ENCODE measurements at places on chromosomes 2 and 18. TPM values are rescaled to one million over a fixed set of nuclear protein-coding genes. Genes with fewer than 3 reads are reported as not detected.

Gene CD8A
- total RNA-seq, result not detected

Gene HMSD
- not detected for total RNA-seq

Gene MOGAT1
- not detected for total RNA-seq

DNA sequence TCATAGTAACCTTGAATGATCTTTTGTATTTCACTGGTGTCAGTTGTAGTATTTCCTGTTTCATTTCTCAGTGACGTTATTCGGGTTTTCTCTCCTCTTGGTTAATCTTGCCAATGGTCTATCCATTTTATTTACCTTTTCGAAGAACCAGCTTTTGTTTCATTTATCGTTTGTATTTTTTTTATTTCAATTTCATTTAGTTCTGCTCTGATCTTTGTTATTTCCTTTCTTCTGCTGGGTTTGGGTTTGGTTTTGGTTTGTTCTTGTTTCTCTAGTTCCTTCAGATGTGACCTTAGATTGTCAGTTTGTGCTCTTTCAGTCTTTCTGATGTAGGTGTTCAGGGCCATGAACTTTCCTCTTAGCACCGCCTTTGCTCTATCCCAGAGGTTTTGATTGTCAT is 36.7 kb downstream of the SP140 start:
- no peak for DNase-seq

DNA sequence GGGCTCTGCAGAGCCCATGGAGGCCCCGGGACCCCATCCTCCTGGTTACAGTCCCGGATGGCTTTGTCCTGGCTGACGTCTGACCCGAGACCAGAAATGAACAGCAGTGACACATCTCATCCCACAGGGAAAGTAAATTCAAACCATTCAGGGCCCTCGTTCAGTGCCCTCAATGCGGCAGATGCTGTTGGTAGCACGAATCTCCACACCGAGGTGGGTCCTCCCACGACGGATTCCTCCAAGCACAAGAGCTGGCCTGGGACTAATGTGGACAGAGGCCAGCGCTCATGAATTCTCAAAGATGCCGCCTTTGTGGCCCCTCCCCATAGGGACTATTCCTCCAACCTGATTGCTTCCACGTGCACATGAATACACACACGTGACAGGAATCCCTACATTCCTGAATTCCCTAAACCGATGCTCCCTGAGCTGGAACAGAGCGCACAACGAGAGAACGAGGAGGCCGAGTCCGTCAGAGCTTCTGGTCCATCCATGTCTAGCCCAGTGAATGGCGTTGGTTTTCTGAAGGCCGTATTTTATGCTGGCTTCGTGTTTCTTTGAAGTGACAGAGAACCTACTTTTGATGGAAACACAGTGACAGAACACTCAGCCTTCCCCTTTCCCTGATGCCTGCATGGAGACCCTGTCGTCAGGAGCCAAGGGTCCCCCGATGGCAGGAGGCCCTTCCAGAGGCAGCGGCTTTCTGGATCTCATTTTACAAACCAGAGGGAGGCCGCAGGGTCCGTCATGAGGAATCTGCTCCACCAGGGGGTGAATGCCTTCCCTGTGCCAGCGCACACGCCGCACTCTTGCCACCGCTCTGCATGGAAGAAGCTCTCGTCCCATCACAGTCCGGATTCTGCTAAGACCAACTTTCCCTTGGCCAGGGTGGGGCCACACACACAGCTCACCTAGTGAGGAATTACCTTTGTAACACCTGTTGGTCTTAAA is 64.3 kb upstream of the SNTG2 start:
- DNase-seq, result no peak

- DNase-seq, result peak; percentile 72
Observed at GRCh38 chr2:44100351-44100750, 68.3 kb upstream of the PPM1B start.

Data from HT-29 (cell line).